ENCODE measurements at places on chromosomes 2 and 18. TPM values are rescaled to one million over a fixed set of nuclear protein-coding genes. Genes with fewer than 3 reads are reported as not detected.

- DNase-seq: no peak
Observed at GRCh38 chr2:216621292-216621691, 11.9 kb upstream of the IGFBP2 start.

Gene HOXD13
- not detected for total RNA-seq

Gene FAM237A
- not detected for total RNA-seq

Gene PAIP2B
- 1.2 TPM for total RNA-seq
